ENCODE measurements at places on chromosomes 5 and 9.

DNA sequence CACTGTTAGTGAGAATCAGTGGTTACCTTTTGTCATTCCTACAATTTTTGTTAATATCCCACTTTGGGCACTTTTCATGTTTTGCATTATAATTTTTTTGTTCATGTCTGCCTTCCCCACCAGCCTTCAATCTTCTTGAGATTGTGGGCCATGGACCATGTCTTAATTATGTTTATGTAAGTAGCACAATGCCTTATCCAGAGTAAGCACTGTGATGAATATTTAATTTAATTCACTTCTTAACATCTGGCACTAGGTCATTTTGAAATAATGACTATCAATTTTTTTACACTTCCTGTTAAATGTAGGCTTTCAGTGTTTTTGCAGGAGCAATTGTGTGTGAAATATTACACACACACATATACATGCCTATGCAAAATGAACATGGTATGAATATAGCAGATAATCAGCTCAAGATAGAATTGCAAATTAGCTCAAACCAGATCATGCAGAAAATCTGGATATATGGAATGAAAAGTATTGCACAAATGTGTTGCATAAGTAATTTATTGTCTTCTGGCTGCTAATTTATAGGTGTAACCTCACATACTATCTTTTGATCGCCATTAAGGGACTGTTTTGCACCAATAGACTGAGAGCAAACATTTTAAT is 5.3 kb upstream of the SHOC1 start:
- DNase-seq: no peak

DNA sequence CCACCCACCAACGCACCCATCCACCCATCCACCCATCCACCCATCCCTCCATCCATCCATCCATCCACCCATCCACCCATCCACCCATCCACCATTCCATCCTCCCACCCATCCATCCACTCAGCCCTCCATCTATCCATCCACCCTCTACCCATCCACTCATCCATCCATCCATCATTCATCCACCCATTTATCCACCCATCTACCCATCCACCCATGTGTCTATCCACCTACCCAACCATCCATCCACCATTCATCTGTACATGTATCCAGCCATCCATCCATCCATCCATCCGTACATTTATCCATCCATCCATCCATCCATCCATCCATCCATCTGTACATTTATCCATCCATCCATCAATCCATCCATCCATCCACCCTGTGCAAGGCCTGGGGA is 11.1 kb upstream of the VAV2 start:
- DNase-seq: no peak

DNA sequence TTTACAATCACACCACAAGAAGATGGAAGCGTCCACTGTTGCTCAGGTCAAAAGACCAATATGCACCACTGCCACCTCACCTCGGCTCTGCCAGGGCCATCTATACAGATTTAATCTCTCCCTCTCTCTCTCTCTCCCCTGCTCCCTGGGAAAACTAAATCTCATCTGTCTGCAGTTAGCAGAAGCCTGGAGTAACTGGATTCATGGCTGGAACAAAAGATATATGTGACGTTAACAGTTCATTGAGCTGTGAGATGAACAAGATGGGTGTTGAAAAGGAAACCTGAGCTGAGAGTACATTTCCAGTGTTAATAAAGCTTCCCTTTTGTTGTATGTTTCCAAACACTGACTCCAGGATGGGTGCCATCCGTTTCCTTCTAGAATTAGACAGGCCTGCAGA is 369.7 kb downstream of the CDK5RAP2 start:
- DNase-seq: no peak

- DNase-seq: peak; percentile 81
Measured at GRCh38 chr5:81852291-81853029, 101.6 kb upstream of the SSBP2 start.

- DNase-seq: no peak
Measured at GRCh38 chr5:73376618-73377170, 71.9 kb downstream of the FOXD1 start.

- no peak for DNase-seq
Measured at GRCh38 chr5:125413496-125414274, 667.2 kb upstream of the ZNF608 start.

GRCh38 chr5:102651466-102651865 is 103.6 kb upstream of the PAM start:
- DNase-seq: no peak

DNA sequence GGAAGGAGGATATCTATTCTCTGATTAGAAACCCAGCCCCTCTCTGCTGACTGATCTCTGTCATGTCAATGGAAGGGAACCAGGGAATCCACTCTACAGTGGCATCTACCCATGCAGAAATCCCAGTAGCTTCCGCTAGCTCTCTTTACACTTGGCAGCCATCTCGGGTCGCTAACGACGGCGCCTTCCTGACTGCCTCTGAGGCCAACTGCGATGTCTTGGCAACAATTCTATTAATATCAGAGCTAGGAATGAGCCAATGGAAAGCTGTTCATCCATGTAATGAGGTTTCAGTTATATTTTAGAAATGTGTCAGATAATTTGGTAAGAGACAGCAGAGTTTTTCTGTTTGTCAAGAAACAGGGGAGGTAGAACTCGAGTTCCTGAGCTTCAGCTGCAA is 67.6 kb upstream of the ATP10B start:
- no peak for DNase-seq

Data from NCI-H2081 (cell line).